ENCODE measurements at places on chromosomes 16 and 17. TPM values are rescaled to one million over a fixed set of nuclear protein-coding genes. Genes with fewer than 3 reads are reported as not detected.

Gene CFAP52
- not detected for total RNA-seq

Gene WNT9B
- not detected for total RNA-seq

Gene SDK2
- 0.92 TPM for total RNA-seq

Gene PPP1R27
- total RNA-seq, result not detected

Gene C17orf113
- 0.73 TPM for total RNA-seq

Measured in A549 treated with GW870086 at 1 μM for 4 hours (cell line).